ENCODE measurements at places on chromosomes 6 and 20.

- DNase-seq = no peak
These were observed 12.9 kb upstream of the FOXA2 start for GRCh38 chr20:22597303-22597702.

GRCh38 chr20:37745553-37745952 lies 51.7 kb downstream of the CTNNBL1 start:
- DNase-seq = no peak

GRCh38 chr6:5053038-5053437 lies 32.1 kb upstream of the PPP1R3G start:
- no peak for DNase-seq

DNA sequence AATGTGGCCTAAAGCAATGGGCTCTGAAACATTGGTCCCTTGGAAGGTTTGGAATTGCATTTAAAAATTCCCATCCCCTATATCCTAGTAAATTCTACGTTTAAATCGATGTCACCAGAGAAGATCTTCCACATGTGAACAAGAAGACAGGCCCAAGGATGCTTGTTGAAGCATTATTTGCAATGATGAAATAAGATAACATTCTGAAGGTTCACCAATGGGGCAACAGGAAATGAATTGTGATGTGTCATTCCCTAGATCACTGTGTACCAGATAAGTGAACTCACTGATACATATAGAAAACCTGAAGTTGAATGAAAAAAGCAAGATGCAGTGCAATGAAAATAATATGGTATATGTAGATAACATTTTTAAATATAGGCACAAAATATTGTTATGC lies 464.3 kb upstream of the BTBD3 start:
- no peak for DNase-seq

DNA sequence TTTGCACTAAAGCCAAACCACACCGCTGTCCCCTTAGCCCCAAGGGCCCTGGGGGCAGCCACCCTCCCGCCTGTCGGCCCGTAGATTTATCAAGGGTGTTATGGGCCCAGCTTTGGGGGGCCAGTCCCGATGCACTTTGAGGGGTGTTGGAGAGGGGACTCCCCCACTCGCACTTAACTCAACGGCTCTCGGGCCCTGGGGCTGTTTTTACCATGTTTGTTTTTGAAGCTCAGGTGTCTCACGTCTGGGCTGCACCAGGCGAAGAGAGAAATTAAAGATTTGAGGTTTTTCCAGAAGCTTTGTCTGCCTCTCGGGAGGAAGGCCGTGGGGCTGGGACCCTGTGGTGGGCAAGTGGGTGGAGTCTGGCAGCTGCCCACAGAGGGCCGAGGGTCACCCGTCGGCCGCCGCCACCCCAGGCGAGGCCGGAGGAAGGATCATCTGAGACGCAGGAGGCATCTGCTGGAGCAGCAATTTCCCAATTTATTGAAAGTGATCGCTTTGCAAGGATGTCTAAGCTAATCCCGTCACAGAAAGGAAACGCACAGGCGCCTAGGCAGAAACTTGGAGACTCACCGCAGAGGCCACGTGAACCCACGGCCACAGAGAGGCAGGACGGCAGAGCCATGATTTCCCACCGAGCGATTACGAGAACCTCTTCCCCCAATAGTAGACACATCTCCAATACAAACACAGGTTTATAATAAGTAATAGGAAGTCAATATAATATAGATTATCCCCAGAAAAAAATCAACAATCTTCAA lies 3.8 kb downstream of the SLC2A4RG start:
- peak; percentile 66 for DNase-seq

DNA sequence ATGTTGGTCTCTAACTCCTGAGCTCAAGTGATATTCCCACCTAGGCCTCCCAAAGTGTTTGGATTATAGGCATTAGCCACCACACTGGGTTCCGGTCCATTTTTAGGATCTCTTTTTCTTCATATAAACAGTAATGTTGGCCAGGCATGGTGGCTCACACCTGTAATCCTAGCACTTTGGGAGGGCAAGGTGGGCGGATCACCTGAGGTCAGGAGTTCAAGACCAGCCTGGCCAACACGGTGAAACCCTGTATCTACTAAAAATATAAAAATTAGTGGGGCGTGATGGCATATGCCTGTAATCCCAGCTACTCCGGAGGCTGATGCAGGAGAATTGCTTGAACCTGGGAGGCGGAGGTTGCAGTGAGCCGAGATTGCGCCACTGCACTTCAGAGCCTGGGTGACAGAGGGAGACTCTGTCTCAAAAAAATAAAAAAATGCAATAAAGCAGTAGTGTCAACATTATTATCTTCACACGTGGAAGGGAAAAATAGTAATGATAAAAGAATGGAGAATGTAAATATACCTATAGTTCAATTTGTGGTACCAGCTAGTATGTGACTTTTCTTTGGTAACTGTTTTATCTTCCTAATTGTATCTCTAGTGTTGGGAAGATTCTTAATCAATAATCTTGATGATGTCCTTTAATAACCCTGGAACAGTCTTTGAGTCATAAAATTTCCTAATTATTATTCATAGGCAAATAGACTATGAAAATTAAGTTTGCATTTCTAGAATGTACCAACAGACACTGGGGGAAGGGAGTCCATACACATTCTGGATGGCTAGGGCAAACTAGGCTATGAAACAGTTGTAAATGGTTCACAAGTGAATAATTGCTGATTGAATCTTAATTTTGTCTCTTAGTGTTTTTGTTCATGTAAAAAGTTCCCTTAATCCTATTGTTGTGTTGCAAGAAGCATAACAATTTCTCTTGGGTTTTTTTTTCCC lies 3.6 kb downstream of the PARD6B start:
- DNase-seq = no peak

GRCh38 chr6:72553531-72554511 lies 68.0 kb upstream of the KCNQ5 start:
- no peak for DNase-seq

GRCh38 chr20:63890201-63890576 lies 4.7 kb upstream of the DNAJC5 start:
- no peak for DNase-seq

DNA sequence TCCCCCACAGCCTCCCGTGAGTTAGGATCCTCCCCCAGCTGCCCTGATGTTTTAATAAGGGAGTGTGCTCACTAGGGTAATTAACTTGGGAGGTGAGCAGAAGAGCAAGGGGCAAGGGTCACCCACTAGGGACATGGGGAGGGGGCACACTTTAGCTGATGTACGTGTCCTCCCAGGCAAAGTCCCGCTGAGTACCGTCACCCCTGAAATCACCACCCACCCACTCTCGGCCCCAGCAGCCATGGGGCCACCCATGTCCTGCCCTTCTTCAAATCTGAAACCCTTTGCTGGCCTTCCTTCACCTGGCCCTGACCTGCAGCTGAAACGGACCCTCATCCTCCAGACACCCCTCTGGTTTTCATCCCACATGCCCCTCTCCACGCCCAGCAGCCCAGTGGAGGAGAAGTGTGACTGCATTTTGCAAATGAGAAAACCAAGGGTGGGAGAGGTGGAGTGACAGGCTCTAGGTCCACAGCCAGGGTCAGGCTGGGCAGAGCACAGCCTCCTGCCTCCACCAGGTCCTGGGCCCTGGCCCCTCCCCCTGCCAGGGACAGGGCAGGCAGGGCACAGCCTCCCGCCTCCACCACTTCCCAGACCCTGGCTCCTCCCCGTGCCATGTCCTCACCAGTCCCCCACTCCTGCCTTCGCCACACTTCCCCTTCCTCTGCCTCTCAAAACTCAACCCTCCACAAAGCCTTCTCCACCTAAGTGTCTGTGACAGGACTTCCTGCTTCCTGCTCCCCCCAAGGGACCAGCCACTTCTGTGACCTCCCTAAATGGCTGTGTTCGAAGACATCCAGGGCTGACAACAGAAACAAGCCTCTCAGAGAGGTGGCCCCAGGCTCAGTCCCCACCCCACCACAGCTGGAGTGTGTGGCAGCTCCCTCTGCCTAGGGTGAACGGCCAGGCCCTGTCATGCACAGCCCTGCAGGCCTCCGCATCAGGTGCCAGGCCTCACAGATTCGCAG lies 15.1 kb downstream of the ACSS1 start:
- peak; percentile 11 for DNase-seq

Measured in kidney (tissue), 22 donors.